ENCODE measurements at places on chromosomes 6 and 20.

- DNase-seq: no peak
Observed at GRCh38 chr20:10940941-10941340, 267.1 kb upstream of the JAG1 start.

GRCh38 chr6:109874621-109875020, 103.5 kb upstream of the GPR6 start:
- no peak for DNase-seq

DNA sequence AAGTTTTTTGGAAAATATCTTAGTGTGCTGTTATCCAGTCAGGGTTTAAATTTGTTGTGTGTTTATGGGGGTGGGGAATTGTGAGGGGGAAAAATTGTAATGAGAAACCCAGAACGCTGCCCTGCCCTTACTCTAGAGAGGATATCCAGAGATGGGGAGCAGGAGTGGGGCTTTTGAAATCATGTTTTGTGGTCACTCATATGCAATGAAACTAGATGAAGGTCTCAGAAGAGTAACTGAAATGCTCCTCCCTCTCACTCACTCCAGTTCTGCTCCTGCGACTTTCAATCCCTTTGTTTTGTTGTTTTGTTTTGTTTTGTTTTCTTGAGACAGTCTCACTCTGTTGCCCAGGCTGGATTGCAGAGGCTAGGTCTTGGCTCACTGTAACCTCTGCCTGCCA, 100.0 kb downstream of the CRYBG1 start:
- no peak for DNase-seq

DNA sequence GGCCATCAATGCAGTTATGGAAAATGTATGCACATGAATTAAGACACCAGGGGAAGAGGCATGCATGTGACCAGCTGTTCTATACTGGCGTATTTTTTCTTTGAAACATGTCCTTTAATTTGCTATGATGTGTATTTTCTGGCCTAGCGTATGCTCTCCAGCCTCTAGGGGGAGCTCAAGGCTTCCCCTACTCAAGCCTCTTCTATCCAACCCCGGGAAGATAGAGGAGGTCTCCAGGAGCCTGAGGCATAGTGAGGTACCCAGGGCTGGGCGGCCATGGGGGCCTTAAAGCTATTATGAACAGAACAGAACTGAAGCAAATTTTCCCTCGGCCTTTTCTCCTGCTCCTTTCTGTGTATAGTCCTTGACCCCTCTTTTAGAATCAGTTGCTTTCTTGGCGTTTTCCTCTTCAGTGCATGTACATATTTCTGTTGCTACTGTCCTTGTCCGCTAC, 528.9 kb downstream of the MAFB start:
- peak; percentile 45 for DNase-seq

DNA sequence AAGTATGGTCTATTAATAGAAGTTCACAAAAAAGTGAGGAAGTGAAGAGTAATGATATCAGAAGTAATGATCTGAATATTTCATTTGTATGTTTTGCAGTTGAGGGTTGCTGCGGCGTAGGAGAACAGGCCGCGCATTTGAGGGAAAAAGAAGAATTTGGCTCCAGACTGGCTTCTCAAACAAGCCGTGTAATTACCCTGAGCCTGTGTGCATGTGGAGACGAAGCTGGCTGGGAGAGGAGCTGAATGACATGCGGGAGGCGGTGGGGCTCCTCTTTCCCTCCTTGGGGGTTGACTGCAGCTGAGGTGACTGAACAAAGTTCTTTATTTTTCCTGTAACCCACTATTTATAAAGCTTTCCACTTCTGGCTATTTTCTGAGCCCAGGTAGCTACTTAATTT, 115.5 kb upstream of the AFDN start:
- DNase-seq: no peak

GRCh38 chr6:6806844-6807518, 218.5 kb downstream of the LY86 start:
- peak; percentile 80 for DNase-seq

DNA sequence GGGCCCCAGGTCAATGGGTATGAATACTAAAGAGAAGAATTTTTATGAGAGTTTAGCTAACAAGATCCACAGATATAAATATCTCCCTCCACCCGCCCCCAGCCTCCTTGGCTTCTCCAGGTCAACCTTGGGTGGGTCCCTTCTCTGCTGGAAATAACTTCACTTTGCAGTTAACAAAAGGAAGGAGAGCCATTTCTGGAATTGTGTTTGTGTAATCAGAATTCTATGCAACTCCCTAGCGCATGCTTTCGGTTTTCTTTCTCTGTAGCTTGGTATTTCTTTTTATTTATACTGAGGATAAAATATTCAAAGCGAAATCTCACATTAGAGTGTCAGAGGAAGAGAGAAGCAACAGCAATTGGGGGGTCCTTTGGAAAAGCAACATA, 27.1 kb downstream of the RIPOR2 start:
- no peak for DNase-seq

DNA sequence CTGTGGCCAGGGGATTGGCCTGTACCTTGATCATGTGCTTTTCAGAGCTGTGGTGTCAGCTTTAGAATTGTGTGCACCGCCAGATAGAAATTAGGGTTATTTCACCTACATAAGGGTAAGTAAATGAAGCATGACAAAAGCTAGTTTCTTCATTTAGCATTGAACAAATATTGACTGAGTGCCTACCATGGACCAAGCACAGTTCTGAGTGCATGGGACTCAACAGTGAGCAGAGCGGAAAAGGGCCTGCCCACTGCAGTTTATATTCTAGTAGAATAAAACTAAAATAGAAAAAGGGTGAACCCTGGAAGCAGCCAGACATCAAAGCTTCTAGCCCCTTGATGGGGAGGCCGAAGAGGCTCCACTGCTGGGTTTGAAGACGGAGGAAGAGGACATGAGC, 25.6 kb downstream of the ECT2L start:
- no peak for DNase-seq

DNA sequence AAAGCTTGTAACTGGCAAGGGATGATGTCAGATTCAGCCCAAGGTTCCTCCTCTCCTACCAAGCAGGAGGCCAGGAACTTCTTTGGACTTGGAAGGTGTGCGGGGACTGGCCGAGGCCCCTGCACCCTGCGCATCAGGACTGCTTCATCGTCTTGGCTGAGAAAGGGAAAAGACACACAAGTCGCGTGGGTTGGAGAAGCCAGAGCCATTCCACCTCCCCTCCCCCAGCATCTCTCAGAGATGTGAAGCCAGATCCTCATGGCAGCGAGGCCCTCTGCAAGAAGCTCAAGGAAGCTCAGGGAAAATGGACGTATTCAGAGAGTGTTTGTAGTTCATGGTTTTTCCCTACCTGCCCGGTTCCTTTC, 14.4 kb downstream of the TNFAIP3 start:
- no peak for DNase-seq

DNA sequence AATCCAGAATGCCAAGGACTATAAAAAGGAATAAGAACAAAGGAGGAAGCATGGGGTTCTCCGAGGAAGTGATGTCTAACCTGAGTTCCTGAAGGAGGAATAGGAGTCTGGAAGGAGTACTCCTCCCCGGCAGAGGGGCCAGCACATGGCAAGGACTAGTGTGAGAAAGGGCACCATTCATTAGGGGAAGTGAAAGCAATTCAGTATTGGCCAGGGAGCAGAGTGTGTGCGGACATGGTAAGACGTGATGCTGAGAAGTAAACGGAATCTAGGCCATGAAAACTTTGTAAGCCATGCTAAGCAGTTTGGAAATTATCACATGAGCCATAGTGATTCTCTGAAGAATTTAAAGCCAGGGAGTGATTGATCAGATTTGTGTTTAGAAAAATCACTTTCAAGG, 218.9 kb upstream of the PRDM1 start:
- DNase-seq: no peak

- peak; percentile 33 for DNase-seq
Observed at GRCh38 chr6:23446469-23446967, 679.5 kb upstream of the NRSN1 start.

- DNase-seq: no peak
Observed at GRCh38 chr20:15031546-15032351, 694.3 kb upstream of the FLRT3 start.

GRCh38 chr6:17059850-17060249, 42.0 kb upstream of the STMND1 start:
- DNase-seq: no peak

GRCh38 chr6:169958510-169958909, 207.1 kb downstream of the ERMARD start:
- no peak for DNase-seq

GRCh38 chr6:160277546-160277945, 18.9 kb upstream of the SLC22A2 start:
- no peak for DNase-seq

DNA sequence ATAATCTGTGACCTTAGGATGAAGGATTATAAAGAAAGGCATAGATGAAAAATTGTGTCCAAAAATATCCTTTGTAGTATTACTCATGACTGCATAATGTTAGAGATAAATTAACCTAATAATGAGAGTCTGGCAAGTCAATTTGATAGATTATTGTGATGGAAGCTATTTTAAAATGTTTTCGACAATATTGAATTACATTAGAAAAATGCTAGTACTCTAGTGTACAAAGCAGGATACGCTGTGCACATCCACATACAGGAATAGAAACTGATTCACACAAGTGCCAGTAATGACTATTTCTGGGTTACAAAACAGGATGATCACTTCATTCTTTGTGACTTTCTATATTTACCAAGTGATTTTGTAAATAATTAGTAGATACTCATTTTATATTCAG, 3.3 kb downstream of the SLC17A2 start:
- no peak for DNase-seq

DNA sequence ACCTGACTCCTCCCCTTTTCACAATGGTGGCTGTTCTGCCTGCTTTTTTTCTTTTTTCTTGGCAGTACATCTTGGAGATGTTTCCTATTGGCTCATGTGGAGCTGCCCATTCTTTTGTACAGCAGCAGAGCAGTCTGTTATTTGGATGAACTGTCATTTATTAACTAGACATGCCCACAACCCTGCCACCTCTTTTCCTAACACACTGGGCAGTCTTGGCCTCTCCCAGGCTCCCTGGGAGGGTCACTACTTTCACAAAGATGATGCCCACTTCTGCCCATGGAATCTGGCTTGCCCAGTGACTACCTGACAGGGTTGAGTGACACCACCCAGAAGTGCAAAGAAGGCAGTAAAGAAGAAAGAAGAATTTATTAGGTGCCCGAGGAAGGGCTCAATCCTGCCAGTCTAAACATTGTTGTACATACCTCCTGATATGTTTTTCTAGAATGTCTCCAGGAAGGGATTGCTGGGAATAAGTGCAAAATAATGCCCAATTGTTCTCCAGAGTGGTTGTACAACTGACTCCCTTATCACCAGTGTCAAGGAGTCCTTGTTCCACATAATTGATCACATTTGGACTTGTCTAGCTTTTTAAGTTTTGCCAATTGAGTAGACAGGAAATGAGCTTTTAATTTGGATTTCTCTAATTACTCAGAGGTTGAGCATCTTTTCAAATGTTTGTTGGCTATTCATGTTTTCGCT, 19.7 kb upstream of the SCRT2 start:
- DNase-seq: no peak

GRCh38 chr20:64079273-64080012, at the start of gene RGS19:
RGS19 (minus strand) TSS chr20:64079518; CDS start chr20:64076886, 2,632 bp downstream.
- DNase-seq: peak; percentile 91

DNA sequence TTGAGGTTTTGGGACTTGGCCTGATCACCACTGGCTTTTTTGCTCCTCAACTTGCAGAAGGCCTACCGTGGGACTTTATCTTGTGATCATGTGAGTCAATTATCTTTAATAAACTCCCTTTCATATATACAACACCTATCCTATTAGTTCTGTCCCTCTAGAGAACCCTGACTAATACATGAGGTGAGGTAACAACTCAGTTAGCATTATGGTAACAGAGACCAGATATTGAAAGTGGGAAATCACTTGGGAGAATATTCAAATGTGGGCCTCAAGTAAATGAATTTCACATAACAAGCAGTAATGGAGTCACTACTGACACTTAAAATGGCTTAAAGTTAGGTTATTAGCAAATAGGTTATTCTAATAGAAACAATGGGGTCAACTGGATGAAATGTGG, 438.1 kb upstream of the AGPAT4 start:
- DNase-seq: no peak

Measured in Kasumi-1 (cell line).